ENCODE measurements at places on chromosomes 2 and 18.
A peak's percentile ranks its signal among the peaks of the same experiment; 100 is the strongest.

GRCh38 chr2:16325016-16325975 is 340.3 kb downstream of the CYRIA start:
- no peak for DNase-seq

DNA sequence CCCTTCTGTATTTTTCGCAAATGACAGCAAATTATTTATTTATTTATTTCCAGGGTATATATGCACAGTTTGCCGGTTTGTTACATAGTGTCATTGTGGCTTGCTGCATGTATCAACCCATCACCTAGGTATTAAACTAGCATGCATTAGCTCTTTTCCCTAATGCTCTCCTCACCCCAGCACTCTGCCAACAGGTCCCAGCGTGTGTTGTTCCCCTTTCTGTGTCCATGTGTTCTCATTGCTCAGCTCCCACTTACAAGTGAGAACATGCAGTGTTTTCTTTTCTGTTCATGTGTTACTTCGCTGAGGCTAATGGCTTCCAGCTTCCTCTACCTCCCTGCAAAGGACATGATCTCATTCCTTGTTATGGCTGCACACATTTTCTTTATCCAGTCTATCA is 592.3 kb downstream of the TRIB2 start:
- DNase-seq = no peak

- DNase-seq = no peak
Measured at GRCh38 chr2:230677201-230677946, 35.3 kb upstream of the CAB39 start.

DNA sequence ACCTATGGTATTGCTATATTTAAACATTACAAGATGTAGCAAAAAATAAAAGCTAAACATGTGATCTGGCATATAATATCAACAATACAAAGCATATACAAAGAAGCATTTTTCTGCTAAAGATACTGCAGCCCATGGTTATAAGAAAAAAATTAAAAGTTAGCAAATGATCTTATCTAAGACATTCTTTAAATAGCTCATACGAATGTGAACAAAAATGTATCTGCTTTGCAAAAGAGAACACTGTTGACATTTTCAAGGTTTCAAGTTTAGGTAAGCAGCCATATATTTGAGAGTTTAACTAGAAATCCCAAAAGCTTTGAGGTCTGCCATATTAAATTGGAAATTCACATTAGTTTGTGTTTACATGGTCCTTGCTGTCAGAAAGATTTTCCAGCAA is 301.0 kb upstream of the SLC39A10 start:
- no peak for DNase-seq

DNA sequence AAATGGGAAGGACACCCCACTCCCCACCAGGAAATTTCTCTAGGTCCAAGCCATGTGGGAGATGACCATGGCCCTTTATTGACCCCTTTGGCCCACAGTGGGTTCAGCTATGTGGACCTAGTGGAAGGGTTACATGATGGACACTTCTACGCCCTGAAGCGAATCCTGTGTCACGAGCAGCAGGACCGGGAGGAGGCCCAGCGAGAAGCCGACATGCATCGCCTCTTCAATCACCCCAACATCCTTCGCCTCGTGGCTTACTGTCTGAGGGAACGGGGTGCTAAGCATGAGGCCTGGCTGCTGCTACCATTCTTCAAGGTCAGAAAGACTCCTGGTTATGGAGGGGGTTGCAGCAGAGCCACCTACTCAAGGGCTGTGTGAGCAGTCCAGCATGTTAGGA is 1.3 kb downstream of the STK16 start:
- no peak for DNase-seq

DNA sequence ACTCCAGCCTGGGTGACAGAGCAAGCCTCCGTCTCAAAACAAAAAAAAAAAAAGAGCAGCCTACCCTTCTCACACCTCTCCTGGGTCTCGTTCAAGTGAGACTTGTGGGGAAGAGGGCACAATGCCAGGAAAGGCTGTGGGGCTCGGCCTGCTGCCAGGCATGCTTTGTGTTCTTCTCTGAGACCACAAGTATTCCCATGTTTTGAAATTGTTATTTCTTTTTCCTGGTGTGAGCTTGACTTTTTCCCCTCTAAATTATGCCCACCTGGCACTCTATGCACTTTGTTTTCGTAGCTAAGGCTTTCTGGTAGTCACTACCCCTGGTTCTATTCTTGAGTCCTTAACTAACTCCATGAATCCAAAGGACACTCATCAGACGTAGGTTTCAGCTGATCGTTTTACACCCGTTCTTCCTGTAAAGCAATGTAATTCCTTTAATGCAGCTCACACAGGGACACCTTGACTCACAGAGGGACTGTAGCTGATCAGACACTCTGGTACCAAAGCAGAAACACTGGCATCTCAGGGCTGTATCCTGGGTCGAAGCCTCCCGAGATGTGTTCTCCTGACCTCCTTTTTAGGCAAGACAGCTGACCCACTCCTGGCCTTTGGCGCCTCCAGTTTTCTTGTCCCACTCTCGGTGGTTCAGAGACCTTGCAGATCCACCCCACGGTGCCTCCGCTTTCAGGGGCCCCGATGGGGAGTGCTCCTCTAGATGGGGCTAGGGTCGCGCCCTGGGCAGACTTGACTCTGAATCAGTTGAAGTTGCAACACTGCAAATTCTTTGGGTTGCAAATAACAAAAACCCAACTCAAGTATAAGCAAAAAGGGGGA is 193.3 kb upstream of the AGAP1 start:
- DNase-seq = no peak

- DNase-seq = no peak
Measured at GRCh38 chr2:9030190-9030589, 26.7 kb upstream of the MBOAT2 start.

DNA sequence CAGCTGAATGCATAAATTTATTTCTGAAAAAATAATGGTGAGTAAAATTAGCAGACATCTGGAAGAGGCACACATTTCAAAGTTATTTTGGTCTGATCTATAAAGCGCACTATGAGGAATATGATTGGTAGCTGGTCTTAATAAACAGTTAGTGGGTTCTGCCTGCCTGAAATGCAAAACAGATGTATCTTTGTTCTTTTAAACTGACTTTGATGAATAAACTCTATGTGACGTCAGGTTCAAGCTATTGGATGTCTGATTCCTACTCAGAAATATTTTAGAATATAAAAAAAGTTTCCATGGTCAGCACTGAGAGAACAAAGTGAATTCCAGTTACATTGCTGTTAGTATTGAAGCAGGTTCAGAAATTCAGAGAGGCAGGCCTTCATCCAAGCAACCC is 136.4 kb downstream of the TPGS2 start:
- no peak for DNase-seq

DNA sequence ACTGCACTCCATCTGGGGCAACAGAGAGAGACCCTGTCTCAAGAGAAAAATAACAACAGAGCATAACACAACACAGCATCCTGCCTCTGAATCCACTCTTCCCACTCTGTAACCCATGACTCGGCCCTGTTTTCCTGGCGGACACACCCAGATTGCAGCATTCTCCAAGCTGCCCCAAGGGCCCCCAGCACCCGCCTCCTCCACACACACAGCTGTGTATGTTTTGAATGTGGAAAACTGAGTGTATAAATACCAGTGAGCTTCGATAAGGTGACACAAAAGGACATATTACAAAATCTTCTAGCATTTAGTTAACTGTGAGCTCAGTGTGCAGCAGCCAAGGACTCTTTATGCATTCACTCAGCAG is 13.0 kb downstream of the IMPA2 start:
- DNase-seq = no peak

- DNase-seq = peak; percentile 35
Measured at GRCh38 chr18:63339920-63340484, 20.4 kb upstream of the BCL2 start.

GRCh38 chr2:50241282-50241681 is 790.6 kb downstream of the NRXN1 start:
- no peak for DNase-seq

- no peak for DNase-seq
Measured at GRCh38 chr2:85376291-85377065, 21.9 kb downstream of the ELMOD3 start.

- no peak for DNase-seq
Measured at GRCh38 chr2:182372661-182373060, 54.2 kb downstream of the PDE1A start.

DNA sequence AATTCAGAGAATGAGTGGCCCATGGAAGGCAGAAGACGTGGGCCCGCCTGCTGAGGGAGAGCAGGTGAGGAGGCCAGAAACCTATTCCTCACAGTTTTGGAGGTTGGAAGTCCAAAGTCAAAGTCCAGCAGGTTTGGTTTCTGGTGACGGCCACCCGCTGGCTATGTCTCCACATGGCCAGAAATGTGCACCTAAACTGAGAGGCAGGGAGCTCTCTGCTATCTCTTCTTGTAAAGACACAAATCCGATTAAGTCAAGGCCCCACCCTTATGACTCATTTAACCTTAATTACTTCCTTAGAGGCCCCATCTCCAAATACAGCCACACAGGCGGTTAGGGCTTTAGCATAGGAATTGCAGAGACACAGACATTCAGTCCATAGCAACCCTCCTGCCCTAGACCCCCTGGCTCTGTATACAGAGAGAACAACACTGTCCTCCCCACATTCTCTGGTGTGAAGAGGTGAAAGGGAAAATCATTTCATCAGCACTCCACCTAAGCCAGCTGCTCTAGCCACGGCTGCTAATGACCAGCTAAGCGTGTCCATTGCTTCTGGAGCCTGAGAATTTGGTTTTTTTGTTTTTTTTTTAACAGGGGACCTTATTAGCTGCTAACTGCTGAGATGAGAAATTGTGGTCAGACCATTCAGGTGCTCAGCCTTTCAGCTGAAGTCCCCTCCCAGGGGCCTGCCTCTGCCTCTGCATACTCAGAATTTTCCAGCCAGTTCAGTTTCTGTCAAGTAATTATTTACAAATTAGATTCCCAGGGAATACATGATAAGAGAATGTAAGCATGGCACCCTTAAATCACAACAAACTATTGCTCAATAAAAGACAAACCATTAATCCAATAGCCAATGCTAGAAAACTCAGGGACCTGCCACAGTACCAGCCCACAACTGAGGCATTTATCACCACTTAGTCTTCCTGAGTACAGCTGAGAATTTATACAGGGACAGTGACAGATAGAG is 368.7 kb upstream of the ID2 start:
- DNase-seq = no peak

All from AML-193 (cell line).